MM.1S (cell line): ENCODE measurements at places on chromosomes 11 and 22.

GRCh38 chr11:126334659-126335462 is 20.6 kb upstream of the ST3GAL4 start:
- no peak for DNase-seq

- no peak for DNase-seq
These were observed 153.6 kb downstream of the MAML2 start for GRCh38 chr11:96189351-96189750.

DNA sequence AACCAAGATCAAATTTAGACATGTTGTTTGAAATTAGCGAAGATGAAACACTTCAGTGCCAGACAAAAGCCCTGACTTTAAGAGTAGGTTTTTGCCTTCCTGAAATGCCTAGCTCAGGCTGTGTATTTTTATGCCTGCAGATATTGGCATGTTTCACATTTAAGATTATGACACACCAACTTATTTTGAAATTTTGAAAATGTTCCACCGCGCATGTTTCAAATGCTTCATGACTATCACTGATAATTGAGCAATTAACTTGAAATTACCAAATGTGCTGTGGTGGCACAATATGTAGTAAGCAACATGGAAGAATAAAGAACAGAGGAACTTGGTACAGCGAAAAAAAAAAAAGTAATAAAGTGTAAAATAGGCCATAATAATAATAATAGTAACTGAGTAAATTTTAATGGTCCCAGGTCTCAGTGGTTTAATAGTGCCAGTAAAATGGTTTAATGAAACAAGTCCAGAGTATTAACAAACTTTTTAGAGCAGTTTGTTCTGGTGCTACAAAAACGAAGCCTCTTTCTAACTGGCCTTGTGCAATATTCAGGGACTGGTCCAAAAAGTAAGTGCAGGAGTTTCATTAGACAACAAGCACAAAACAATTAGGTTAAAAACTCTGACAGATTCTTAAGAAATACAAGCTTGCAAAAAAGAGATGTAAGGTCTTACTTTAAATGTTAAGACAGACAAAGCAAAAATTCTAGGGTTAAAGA is 112.5 kb upstream of the SOX6 start:
- DNase-seq: no peak

DNA sequence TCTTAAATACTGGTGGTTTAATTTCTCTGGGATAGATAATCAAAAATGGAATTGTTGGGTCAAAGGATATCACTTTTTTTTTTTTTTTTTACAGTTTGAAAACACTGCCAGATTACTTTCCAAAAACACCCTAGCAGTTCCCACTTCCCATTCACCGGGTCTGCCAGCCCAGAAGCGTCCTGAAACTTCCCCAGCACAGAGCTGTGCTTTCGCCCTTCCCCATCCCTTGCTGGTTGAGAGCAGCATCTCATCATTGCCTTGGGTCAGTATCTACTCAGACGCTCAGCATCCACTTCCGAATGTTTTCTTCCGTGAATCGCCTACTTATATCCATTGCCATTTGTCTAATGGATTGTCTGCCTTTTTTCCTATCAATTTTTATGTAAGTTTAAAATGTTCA is 5.5 kb downstream of the CERK start:
- no peak for DNase-seq

- no peak for DNase-seq
These were observed 133.0 kb downstream of the NAV2 start for GRCh38 chr11:19845626-19846025.

DNA sequence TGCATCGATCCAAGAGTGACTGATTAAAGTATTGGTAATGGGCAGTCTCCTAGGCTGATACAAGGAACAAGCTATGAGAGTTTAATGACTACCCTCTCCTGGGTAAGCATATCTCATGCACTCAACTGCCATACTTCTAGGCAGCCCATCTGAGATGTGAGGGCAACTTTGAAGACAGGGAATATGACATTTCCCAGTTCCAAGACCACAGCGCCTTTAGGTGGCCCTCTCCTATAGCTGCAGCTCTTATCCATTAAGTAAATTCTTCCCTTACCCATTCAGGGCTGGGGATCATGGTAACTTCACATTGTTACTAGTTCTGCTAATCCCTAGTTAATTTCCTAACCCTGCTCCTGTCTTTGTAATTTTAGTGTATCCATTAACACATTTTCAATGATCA is 157.3 kb upstream of the CTSC start:
- DNase-seq: no peak

DNA sequence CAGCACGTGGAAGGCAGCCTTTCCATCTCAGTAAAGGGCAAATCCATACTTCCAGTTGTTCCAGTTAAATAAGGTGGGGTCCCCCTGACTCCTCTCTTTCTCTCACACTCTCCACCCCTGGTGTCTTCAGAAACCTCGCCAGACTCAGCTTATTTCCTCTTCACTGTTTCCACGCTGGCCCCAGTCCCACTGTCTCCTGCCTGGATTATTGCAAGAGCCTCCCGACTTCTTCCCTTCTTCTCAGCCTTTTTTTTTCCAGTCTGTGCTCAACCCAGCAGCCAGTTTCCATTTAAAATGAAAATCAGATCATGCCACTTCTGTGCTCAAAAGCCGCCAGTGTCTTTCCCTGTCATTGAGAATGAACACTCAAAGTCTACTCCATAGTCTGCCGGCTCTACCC is 131.4 kb downstream of the PKNOX2 start:
- no peak for DNase-seq

DNA sequence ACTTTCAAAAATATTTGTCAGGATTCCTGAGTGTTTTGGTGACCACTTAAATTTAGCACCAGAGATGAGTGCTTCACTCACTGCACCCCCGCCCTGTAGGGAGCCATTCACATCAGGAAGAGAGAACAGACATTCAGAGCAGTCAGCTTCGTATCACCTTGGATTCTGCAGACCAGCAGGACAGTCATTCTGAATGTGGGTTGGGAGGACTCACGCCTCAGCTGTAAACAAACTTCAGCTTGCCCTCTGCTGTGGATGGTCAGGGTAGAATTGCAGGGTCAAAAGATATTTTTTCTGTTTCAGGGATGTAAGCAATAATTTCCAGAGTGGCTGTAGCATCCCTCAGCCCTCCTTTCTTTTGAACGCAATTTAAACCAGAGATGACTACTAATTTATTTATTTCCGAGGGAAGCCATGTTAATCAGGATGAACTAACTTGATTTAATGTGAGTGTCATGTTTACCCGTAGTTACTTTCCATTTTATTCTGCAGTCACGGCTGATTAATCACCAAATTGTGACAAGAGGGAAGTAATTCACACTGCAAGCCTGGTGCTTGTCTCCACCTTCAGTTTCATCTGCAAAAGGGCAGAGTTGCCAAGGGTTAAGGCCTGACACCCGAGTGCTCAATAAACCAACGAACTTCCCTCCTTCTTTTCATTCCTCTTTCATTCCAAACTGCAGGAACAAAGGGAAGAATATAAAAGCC is 174.2 kb upstream of the DDI1 start:
- no peak for DNase-seq

DNA sequence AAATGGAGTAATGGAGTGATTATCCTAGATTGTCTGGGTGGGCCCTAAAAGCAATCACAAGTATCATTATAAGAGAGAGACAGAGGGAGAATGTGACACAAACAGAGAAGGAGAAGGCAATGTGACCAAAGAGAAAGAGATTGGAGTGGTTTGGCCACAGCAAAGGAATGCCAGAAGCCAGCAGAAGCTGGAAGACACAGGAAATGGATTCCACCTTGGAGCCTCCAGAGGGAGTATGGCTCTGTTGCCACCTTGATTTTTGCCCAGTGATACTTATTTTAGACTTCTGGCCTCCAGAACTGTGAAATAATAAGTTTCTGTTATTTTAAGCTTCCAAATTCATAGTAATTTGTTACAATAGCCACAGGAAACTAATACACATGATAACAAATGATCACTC is 36.8 kb upstream of the OR5P2 start:
- no peak for DNase-seq

DNA sequence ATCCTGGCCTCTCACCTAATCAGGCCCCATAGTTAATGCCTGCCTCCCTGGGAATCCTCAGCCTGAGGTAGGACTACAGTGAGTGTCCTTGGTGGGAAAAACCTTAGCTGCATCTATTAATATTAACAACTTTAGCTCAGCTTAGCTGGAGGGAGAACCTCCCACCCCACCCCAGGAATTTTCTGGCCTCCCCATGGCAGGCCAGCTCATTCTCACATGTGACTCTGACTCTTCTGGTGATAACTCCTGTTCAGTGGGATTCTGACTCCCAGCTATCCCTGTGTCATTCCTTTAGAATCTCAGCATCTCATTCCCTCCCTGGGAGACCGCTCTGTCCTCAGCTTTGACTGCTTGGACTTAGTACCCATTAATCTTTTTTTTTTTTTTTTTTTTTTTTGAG is 14.5 kb downstream of the ART5 start:
- no peak for DNase-seq

DNA sequence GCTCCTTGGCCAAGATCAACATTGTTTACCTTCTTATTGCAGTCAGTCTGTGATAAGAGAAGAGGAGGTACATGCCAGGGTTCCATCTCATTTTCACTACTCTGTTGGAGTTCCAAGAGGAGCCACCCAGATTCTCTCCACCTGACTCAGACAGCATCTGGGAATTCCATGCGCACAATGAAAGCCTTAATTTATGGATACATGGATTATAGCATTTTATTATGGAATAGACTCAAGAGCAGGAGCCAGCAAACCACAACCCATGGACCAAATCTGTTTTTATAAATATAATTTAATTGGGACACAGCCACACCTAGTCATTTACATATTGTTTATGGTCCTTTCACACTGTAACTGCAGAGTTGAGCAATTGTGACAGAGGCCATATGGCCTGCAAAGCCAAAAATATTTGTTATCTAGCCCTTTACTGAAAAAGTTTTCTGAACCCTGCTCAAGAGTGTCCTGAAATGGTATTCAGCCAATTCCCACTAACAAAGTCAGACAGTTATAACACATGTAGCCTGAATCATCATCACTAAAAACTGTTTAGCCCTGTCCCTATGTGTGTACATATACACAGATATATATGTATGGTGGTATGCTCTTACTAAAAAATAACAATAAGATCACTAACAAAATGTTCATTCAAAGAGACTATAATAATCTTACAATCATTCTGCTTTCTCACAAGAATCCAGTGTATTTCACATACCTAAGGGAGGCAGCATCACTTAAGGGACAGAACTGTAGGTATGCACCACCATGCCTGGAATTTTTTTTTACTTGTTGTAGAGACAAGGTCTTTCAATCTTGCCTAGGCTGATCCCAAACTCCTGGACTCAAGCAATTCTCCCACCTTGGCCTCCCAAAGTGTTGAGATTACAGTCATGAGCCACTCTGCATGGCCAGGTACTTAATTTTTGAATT is 104.5 kb upstream of the TEAD1 start:
- DNase-seq: no peak

- no peak for DNase-seq
These were observed 120.9 kb downstream of the SLC17A6 start for GRCh38 chr11:22459048-22459447.

DNA sequence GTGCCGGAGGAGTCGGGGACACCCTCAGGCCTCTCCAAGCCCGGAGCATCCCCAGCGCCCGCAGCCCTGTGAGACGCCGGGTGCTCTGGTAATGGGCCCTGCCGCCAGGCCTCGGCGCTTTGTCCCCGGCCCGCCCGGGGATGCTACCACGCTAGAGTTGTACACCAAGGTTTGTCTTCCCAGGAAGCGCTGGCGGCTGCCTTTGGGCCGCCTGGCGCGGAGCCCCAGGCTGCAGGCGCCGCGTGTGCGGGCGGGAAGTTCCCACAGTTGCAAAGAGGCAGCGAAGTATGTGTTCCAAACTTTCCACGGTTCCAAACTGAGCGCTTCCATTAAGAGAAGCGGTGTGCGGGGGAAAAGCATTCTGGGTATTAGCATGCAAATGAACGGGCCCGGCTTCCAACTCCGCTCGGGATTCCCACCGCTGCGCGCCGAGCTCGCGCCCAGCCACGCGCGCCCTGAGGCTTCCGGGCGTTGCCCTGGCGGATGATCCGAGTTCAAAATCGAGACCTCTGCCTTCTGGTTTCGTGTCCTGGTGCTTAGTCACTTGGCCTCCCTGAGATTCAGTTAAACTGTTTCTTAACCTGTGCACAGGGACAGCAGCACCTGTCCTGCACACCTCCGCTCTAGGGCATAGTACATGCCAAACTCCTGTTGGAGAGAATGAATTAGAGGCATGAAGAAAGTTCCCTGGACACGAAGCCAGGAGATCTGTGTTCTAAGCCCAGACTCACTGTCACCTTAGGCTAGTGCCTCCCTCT is 1.3 kb upstream of the PATZ1 start:
- peak; percentile 77 for DNase-seq

DNA sequence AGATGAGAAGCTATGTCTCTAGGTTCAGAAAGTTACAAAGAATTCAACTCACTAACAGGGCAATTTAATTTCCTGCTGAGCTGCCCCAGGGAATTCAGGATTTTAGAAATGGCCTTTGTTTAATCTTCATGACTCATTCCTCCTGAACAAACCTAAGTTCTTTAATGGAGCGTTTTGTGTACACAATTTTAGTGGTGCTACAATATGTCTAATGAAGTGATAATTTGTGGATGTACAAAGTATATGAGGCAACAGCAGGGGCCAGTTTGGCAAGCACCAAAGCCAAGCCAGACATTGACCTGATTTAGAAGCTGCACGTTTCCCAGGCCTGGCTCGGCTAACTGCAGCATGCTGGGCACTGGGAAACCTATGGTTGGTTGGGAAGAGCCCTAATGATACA is 34.4 kb upstream of the HEPHL1 start:
- no peak for DNase-seq

- DNase-seq: no peak
These were observed 17.2 kb downstream of the SLC25A18 start for GRCh38 chr22:17580441-17581031.

DNA sequence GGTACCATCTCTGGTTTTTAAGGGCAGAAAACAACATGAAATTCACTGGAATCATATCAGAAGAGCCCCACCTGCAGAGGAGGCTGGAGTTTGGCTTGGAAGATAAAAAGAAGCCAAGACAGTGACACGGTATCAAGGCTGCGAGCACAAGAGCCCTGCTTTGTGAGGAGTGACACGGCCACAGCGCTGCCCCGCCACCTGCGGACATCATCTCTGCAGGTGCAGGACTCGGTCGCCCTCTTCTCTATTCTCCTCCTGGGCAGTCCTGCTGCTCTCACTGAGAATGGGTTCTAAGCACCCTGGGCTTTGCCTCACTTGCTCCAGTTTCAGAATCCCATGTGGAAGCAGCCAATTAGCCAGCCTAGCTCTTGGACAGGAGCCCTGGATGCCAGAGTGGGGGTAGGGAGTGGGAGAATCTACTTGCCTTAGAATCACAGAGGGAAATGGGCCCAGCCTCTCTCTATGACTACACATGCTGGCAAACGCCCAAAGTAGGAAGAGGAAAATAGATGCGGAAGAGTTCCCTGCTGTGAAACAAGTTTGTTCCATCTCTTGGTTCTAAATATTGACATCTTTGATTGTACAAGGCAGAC is 17.1 kb downstream of the APOL4 start:
- no peak for DNase-seq

DNA sequence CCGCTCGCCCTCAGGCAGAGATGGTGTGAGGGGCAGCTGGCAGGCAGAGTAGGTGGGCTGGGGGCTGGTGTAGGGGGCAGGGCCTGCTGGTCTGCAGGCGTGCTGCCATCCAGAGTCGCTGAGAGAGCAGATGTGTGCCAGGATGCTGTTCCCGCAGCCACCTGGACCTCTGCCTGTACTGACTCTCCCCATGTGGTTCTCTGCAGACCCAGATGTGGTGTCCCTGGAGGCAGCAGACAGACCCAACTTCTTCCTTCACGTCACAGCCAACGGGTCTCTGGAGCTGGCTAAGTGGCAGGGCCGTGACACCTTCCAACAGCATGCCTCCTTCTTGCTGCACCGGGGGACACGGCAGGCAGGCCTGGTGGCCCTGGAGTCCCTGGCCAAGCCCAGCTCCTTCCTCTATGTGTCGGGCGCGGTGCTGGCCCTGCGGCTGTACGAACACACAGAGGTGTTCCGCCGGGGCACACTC is 58.6 kb downstream of the OTOG start:
- DNase-seq: no peak
